ENCODE measurements at places on chromosomes 5 and 9. TPM values are rescaled to one million over a fixed set of nuclear protein-coding genes. Genes with fewer than 3 reads are reported as not detected.

The MSX2 gene
- 1.3 TPM for total RNA-seq

The PCDHGA3 gene
- total RNA-seq: 8.5 TPM

The PITX1 gene
- 3.3 TPM for total RNA-seq

The PCDHGB3 gene
- 9.4 TPM for total RNA-seq

The GRXCR2 gene
- total RNA-seq: not detected

The CLIC3 gene
- 120 TPM for total RNA-seq

The CCDC69 gene
- 101 TPM for total RNA-seq

The INSYN2B gene
- total RNA-seq: not detected

The GABRA1 gene
- not detected for total RNA-seq

The CCL27 gene
- not detected for total RNA-seq

The ADAMTS16 gene
- total RNA-seq: 2.4 TPM

The SH3GL2 gene
- not detected for total RNA-seq

The SIT1 gene
- total RNA-seq: not detected

The ZNG1F gene
- 11.8 TPM for total RNA-seq

The S100Z gene
- not detected for total RNA-seq

The MAMDC4 gene
- total RNA-seq: 1.5 TPM

The DMAC1 gene
- 17.0 TPM for total RNA-seq

Measured in tibial nerve (tissue), 4 donors.